ENCODE measurements at places on chromosomes 2 and 18. TPM values are rescaled to one million over a fixed set of nuclear protein-coding genes. Genes with fewer than 3 reads are reported as not detected.
A peak's percentile ranks its signal among the peaks of the same experiment; 100 is the strongest.

- no peaks in the 10 kb centered on the region for H3K4me1 ChIP-seq
- H3K27me3 ChIP-seq, result no peaks in the 10 kb centered on the region
- H3K27ac ChIP-seq, result no peak overlapping the region
- no peak for DNase-seq
- no peak overlapping the region for H3K4me3 ChIP-seq
These were observed 158.3 kb downstream of the ZBTB7C start for GRCh38 chr18:48250918-48251317.

DNA sequence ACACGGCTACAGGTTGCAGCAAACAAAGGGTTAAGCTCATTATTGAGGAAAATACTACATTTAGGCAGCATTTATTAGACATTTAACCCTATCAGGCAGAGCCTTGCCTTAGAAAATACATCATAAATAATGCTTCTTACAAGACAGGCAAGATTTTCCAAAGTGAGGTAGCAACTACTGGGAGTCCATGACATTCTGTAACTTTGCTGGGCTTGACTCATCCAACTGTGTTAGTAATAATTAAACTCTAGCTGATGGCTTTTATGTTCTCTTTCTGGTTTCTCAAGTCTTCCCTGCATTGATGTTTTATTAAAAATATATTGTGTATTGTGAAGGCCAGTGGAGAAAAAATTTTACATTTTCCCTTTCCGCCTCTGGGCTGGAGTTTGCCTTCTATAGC, 291.3 kb downstream of the AFF3 start:
- no peaks in the 10 kb centered on the region for H3K27me3 ChIP-seq
- DNase-seq, result no peak
- no peaks in the 10 kb centered on the region for H3K36me3 ChIP-seq
- no peak overlapping the region for H3K27ac ChIP-seq
- H3K4me1 ChIP-seq, result no peaks in the 10 kb centered on the region

- no peaks in the 10 kb centered on the region for H3K4me1 ChIP-seq
- H3K27me3 ChIP-seq, result peaks cover 37% of the 10 kb centered on the region
- H3K4me3 ChIP-seq, result no peak overlapping the region
These were observed 577 bp upstream of the GLI2 start for GRCh38 chr2:120734930-120735651.

CEBPZ gene
- total RNA-seq, result 43.6 TPM

- H3K36me3 ChIP-seq, result no peaks in the 10 kb centered on the region
- no peaks in the 10 kb centered on the region for H3K27me3 ChIP-seq
- H3K4me1 ChIP-seq, result no peaks in the 10 kb centered on the region
- no peak overlapping the region for H3K27ac ChIP-seq
These were observed 131.4 kb downstream of the ACOXL start for GRCh38 chr2:110863726-110864125.

DNA sequence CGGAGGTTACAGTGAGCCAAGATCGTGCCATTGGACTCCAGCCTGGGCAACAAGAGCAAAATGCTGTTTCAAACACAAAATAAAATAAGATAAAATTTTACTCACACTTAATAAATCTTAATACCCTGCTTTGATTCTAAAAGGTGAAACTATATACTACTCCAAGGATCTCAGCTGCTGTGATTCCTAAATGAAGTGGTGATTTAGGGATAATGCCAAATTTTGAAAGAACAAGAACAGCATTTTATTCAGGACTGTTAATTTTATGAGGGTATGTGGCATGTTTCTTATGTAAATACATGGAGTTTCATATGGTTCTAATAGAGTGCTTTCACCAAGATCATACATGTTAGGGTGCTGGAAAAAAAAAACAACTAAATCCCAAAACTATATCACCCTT, 199.7 kb upstream of the PID1 start:
- no peaks in the 10 kb centered on the region for H3K36me3 ChIP-seq
- no peaks in the 10 kb centered on the region for H3K4me1 ChIP-seq
- no peak for DNase-seq
- H3K27me3 ChIP-seq, result no peaks in the 10 kb centered on the region
- H3K27ac ChIP-seq, result no peak overlapping the region
- no peak overlapping the region for H3K4me3 ChIP-seq

- H3K27me3 ChIP-seq, result no peaks in the 10 kb centered on the region
- peak; percentile 59 for DNase-seq
- peak overlapping the region; percentile 80 for H3K27ac ChIP-seq
- no peaks in the 10 kb centered on the region for H3K36me3 ChIP-seq
- no peaks in the 10 kb centered on the region for H3K4me1 ChIP-seq
These were observed 874 bp downstream of the CLIP4 start for GRCh38 chr2:29115797-29116781.

DNA sequence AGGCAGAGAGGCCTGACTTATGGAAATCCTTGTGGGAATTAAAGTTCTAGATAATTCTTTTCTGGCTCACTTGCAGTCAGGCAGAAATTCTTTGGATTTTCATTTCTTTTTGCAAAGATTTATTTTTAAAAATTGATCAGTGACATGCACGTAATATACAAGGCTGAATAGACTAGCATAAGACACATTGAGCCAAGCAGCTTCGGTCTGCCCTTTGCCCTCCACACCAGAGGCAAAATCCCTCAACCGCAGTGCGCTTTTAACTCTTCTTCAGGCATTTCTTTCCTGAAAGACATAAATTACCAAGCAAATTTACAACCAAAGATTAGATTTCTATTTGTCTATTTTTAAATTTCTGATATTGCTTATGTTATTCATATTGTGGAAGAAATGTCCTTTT, 227.9 kb downstream of the LOXHD1 start:
- no peaks in the 10 kb centered on the region for H3K36me3 ChIP-seq
- DNase-seq, result no peak
- H3K27me3 ChIP-seq, result no peaks in the 10 kb centered on the region
- H3K27ac ChIP-seq, result no peak overlapping the region
- no peaks in the 10 kb centered on the region for H3K4me1 ChIP-seq
- H3K4me3 ChIP-seq, result no peak overlapping the region

DNA sequence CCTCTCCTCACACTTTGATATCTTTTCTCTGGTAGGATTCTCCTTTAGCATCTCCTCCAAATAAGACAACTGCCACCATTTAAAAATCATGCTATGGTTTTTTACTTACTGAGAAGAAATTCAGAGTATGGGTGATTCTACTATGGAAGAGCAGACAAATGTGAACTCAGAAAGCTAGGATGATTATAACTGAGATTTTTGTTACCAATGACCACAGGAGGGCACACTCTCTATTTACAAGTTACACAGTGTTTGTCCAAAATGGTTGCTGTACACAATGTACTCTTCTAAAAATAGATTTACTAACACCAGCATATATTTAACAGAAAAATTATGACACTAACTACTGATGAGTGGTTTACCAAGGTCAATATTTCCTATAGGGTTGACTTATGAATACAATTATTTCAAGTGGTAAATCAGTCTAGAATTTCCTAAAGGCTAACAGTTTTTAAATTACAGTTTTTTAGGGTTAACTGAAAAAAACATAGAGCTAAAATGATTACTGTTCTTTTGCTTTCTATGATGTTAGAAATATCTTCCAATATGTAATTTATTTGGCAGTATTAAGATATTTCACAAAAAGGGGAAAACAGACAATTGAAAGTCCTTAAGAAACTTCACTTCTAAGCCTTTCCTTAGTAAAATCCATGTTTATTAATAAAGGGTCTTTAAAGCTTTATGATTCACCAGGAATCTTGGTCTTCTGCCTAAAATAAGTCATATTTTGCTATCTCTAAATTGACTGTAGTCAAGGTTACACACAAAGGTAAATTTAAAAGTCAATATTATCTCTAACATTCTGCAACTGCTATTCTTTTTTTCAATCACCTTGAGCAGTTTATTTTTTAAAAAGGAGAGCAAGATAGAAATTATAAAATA, 57.2 kb downstream of the MAP4K3 start:
- H3K27me3 ChIP-seq, result no peaks in the 10 kb centered on the region
- DNase-seq, result no peak
- H3K4me3 ChIP-seq, result no peak overlapping the region
- H3K27ac ChIP-seq, result no peak overlapping the region
- H3K4me1 ChIP-seq, result no peaks in the 10 kb centered on the region

DNA sequence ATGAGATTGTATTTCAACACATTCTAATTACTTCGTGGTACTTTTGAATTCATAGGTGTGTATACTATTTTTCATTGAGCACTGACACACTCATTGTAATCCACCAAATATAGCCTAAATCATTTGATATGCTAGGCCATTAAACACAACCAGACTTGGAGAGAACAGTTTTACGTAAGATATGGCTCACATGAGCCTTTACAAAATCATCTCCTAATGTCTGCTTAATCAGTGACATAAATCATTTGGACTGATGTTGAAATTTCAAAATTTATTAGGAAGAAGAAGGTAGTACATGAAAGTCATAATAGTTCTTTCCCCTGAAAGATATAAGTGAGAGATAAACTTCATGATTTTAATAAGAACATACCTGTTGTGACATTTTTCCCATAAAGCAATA, 550.2 kb upstream of the LINC00305 start:
- H3K36me3 ChIP-seq, result no peaks in the 10 kb centered on the region
- H3K4me3 ChIP-seq, result no peak overlapping the region
- H3K27ac ChIP-seq, result no peak overlapping the region
- H3K4me1 ChIP-seq, result no peaks in the 10 kb centered on the region
- DNase-seq, result no peak
- H3K27me3 ChIP-seq, result no peaks in the 10 kb centered on the region

TCF23 gene
- 0.07 TPM for total RNA-seq

- no peak overlapping the region for H3K27ac ChIP-seq
- DNase-seq, result no peak
- H3K27me3 ChIP-seq, result no peaks in the 10 kb centered on the region
- no peaks in the 10 kb centered on the region for H3K4me1 ChIP-seq
- no peak overlapping the region for H3K4me3 ChIP-seq
These were observed 420.3 kb downstream of the PTPRM start for GRCh38 chr18:7987284-7987976.

DNA sequence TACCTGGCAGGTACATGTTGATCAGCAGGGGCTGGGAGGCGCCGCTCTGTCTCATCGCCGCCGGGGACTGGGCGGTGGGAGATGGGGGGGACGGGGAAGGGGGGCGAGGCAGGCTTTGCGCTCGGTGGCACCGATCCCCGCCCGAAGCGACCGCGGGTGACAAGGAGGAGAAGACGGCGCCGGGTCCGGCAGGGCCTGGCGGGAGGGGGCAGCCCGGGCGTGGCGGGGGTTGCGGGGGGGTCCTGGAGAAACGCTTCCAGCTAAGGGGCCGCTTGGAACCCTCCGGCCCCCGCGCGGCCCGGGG, at the start of gene FEV:
TSS of gene FEV (minus strand) at position 164 of the 304 bp plus-strand sequence. CDS start at position 55, 109 bp downstream.
- H3K4me3 ChIP-seq, result no peak within 1 kb of the TSS
- H3K4me1 ChIP-seq, result peaks cover 9% of the 10 kb centered on the region

DNA sequence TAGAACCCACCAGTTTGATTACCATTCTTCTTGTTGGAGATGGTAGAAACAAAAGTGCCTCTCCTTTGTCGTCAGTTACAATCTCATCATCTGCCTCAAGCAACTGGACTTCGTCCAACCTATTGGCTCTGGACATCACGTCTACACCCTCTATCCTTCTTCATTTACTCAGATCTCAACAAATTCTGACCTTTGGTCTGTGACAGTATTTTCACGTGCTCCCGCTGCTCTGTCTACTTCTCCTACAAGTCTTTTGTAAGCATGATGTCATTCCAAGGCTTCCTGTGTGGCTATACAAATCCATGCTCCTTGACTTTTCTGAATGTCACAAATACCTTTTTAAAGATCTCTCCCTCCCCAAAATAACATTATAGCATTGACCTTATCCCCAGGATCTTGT, 43.0 kb upstream of the PID1 start:
- DNase-seq, result no peak
- H3K4me1 ChIP-seq, result no peaks in the 10 kb centered on the region
- H3K27ac ChIP-seq, result no peak overlapping the region
- H3K4me3 ChIP-seq, result no peak overlapping the region
- no peaks in the 10 kb centered on the region for H3K27me3 ChIP-seq

STRN gene
- 36.5 TPM for total RNA-seq

KCMF1 gene
- total RNA-seq, result 96.2 TPM

DNA sequence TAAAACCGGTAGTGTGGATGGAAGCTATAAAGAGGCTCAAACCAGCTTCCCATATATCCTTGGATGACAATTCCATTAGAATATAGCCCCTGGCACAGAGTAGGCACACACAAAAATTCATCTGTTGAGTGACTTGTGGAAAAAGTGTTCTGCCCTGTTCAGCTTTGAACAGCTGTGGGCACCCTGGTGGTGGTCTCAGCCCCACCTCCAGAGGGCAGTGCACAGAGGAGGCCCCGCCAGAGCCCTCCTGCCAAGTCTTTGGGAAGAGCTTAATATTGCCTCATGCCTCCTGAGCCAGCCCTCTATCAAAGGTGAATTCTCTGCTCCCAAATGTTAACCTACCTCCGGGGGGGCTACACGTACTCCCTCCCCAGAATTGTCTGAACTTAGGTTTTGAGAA, 30.4 kb downstream of the EPAS1 start:
- H3K4me1 ChIP-seq, result peaks cover 9% of the 10 kb centered on the region
- H3K27ac ChIP-seq, result no peak overlapping the region
- no peak for DNase-seq
- H3K27me3 ChIP-seq, result no peaks in the 10 kb centered on the region
- no peak overlapping the region for H3K4me3 ChIP-seq

DNA sequence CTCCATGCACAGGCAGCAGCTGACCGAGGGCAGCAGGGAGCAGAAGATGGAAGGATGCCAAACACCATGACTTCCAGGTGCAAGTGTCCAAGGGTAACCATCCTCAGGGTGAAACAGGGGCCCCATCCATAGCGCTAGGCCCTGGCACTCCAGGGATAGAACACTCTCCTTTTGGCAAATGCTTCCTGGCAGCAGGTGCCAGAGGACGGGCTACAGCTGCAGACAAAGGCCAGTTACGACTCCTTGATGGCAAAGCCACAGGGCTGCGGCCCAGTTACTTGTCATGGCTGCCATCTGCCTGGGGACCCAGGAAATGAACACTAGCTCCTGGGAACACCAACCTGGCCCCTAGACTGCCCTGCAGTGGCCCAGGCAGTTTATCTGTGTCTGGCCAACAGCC, 178.8 kb downstream of the TMEM163 start:
- no peak overlapping the region for H3K27ac ChIP-seq
- DNase-seq, result no peak
- H3K36me3 ChIP-seq, result no peaks in the 10 kb centered on the region
- no peak overlapping the region for H3K4me3 ChIP-seq
- H3K27me3 ChIP-seq, result no peaks in the 10 kb centered on the region

Data from colonic mucosa (tissue), 4 donors.